ENCODE measurements at places on chromosomes 3 and 15.

- DNase-seq: no peak
Measured at GRCh38 chr15:101490408-101490891, 943 bp upstream of the PCSK6 start.

DNA sequence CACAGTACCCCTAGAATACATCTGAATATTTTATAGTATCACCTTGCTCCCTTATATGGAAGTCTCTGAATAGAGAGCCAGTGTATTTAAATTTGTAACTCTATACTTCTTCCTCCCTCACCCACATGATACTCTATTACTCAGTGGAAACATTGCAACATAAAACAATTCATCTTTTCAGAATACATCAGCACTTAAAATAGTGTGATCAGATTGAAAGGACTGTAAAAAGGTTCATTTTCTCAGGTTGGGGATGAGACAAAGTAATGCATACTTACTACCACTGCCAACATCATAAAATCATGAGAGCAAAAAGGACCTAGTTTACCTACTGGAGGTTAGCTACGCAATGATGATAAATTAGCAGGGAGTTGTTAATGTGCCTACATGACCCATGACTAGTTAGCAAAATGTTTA, 13.8 kb upstream of the THRB start:
- no peak for DNase-seq

- DNase-seq: no peak
Measured at GRCh38 chr3:63588895-63589294, 63.6 kb upstream of the SNTN start.

DNA sequence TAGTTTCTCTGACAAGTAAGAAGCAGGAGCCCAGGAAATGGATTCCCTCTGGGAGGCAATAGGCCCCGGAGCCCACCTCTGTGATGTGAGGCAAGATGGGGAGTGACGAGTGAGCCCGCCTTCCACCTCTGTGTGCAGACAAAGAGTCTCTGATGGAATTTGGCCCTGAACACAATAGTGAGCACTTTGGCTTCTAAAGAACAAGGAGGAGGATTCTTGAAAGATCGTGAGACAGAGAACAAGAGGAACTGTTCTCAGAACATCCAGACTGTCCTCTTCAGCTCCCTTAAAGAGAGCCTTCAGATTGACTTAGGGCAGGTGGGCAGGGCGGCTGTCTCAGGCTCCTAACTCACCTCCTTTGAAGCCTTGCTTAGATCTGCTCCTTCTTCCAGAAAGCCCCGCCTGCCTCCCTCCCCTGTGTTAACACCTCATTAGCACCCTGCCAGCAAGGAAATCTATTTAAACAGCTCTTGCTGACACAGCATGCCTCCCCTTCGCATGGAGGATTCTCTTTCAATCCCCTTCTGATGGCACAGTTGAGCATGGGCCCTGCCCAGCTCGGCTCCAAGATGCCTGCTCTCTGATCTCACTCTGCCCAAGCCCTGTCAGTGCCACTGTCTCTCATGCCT, 430.3 kb downstream of the NTRK3 start:
- DNase-seq: no peak

DNA sequence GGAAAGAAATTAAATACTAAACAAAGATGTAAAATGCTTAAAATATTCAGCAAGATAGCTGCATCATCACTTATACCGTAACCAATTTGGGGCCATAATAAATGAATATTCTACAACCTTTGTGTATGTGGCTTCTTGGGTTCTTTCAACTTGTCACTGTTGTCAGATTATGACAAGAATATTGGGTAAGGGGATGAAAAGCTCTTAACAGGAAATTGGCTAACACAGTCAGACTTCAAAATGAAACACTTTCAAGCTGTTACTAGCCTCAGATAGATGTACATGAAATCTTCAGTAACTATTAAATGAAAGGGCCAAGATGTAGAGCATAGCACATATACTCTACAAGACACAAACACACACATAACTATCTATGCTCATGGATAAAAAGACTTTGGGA, 38.7 kb upstream of the ZNF385D start:
- DNase-seq: no peak

DNA sequence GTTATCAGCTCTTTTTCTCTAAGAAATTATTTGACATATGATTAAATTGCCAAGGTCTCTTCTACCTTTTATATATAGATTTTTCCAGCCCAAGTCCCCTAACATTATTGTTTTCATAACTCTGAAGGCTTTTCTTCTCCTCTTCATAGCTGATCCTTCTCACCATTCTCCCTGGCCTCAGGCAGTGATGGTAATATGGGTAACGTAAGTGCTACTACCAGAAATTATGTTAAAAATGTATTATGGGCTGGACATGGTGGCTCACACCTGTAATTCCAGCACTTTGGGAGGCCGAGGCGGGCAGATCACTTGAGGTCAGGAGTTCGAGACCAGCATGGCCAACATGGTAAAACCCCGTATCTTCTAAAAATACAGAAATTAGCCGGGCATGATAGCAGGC, 29.2 kb downstream of the BMF start:
- no peak for DNase-seq

DNA sequence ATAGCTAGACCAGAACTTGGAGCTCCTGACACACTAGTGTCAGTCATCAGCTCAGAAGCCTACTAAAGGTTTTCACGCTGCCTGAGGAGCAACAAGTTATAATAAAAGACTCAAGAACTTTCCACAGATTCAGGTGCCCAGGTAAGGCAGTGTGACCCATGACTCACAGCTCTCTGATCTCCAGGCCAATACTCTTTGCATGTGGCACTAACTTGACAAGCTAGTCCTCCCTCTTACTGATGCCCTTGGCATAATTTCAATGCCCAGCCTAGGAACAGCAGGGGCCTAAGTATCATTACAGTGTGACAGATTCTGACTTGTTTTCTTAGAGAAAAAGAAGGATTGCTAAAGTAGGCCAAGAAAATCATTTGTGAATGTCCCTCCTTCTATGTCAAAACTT, 38.4 kb downstream of the MEIS2 start:
- no peak for DNase-seq

GRCh38 chr3:156274791-156275190, 154.4 kb downstream of the KCNAB1 start:
- DNase-seq: no peak

GRCh38 chr3:118436697-118437262, 597.9 kb downstream of the IGSF11 start:
- no peak for DNase-seq

DNA sequence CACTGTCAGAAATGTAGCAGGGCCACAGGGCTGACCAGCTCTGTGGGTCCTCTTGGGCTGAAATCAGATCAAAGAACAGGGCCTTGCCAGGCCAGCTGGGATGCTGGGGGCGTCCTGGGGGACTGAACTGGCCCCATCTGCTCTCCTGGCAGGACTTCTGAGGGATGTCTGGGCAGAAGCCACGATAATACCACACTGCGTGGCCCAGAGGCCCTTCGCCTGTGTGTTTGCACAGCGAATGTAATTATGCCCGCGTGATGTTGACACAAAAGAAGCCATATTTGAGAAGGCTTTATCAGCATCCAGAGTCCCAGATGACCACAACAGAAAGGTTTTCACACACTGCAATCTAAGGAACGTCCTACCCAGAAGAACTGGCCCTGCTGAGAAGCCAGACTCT, 174.0 kb downstream of the RAB11A start:
- DNase-seq: no peak

- no peak for DNase-seq
Measured at GRCh38 chr3:133880287-133880686, 15.4 kb downstream of the RAB6B start.

DNA sequence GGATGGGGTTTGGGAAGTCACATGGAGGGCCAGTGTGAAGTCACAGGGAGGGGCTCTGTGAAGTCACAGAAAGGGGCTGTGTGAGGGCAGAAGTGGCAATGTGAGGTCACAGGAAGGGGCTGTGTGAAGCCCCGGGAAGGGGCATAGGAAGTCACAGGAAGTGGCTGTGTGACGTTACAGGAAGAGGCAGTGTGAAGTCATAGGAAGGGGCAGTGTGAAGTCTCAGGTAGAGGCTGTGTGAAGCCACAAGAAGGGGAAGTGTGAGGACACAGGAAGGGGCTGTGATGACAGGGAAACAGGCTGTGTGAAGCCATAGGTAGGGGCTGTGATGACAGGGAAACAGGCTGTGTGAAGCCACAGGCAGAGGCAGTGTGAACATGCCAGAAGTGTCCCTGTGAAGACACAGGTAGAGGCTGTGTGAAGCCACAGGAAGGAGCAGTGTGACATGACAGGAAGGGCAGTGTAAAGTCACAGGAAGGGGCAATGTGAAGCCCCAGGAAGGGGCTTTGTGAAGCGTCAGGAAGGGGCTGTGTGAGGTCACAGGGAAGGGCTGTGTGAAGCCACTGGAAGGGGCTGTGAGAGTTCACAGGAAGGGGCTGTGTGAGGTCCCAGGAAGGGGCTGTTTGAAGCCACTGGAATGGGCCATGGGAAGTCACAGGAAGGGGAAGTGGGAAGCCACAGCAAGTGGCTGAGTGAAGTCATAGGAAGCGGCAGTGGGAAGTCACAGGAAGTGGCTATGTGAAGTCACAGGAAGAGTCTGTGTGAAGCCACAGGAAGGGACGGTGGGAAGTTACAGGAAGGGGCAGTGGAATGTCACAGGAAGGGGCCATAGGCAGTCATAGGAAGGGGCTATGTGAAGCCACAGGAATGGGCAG, 37.1 kb downstream of the GASK1A start:
- DNase-seq: peak; percentile 42

GRCh38 chr3:47978386-47978785, 37.8 kb downstream of the MAP4 start:
- DNase-seq: no peak

DNA sequence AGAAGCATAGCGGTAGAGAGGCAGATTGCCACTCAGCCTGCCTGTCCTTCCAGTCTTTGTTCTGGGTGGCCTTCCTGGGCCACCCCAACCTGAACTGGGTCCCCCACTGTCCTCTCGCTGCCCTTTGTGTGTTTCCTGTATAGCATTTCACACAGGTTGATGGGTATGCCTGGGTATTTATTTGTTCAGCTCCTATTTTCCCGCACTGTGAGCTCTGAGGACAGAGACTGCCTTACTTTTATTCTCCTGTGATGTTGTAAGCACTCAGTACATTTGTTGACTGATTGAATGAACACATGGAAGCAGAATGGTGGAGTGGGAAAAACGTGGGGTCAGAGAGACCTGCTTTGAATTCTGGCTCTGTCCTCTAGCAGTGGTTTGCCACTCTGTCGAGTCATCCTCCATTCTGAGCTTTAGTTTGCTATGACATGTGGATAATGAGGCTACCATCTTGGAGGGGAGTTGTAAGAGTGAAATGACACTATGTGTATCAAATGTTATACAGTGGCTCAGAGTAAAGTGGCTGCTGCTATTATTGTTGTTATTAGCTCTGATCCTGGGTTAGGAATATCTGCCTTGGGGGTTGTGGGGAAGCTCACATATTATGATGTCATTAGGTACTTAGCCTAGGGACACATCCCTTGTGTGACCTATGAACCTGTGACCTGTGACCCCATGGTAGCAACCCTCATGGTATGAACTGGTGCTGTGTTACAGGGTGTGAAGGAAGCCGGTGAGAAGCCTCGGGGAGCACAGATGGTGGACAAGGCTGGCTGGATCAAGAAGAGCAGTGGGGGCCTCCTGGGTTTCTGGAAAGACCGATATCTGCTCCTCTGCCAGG, 6.4 kb downstream of the PLEKHO2 start:
- no peak for DNase-seq

GRCh38 chr3:188350961-188351360, 197.0 kb downstream of the LPP start:
- no peak for DNase-seq

GRCh38 chr15:43370310-43370974, 401 bp downstream of the ZSCAN29 start:
- peak; percentile 20 for DNase-seq

DNA sequence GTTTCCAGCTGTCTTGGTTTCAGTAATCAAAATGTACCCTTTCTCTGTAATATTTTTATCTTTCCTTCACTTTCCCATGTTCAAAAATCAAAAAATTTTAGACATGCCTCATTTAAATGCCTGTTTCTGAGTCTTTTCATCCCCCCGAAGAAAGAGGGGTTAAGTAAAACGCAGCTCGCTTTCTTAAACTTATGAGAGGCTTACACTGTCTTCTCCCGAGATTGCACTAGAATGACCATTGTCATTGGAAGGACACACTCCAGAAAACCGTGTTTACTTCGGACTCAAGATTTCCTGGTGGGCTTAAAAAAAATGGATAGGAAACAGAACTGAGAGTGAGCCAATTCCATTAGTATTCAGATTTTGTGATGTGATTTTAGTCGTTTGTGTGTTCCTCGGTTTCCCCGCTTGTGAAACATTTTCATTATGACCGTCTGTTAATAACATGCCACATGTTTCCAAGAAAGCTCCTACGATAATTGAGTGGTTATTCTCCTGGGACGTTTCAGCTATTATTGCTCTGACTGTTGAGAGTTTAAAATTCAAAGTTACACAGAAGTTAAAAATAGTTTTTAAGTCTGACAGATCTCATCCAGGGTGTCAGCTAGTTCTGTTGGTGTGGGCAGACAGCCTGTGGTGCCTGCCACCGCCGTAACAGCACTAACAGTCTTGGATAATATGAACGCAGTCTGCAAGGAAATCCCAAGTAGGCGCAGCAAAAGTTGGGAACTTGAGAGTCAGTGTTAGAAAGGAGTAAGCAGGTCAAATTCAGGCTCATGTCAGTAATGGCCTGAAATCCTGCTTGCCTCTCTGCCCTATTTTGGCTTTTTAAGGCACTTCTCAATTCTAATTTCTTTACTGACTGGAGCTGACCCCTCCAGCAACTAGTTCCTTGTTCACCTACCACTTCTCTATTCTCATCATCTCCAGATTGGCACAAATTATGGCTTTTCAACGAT, 1.5 kb downstream of the CRYBG3 start:
- DNase-seq: no peak

DNA sequence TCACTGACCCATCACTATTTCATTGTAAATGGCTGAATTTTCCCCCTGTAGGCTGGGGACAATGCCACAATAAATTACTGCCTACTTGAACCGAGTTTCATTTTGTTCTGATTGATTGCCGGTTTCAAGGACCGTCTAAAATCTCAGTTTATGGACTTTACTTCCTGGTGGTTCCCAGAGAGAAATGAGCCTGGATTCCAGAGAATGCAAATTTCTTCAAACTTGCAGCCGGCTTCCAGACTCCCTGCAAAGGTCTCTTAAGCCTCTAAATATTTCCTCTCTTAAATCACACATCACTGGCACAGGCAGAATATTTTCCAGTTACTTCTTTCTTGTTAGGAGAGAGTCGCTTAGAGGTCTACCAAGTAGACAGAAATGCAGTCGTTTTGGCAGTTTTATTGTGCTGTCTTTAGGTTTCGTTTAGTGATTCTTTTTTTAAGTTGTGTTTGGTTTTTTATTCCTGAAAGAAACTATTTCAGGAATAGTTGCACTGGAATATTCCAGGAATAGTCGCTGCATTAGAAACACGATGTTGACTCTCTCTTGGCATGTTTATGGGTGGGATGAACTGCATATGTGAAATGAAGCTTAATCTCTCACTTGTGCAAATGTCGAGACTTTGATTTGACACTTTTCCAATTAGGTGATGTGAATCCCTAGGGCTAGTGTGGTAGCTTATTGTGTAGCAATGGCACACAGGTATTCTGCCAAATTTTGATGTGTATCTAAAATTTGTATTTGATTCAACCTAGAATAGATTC, 284.1 kb upstream of the NR2E3 start:
- DNase-seq: no peak

- no peak for DNase-seq
Measured at GRCh38 chr15:43930556-43930955, 103.8 kb downstream of the WDR76 start.

Data from naive thymus-derived CD4-positive, alpha-beta T cell (primary cell).